ENCODE measurements at places on chromosomes 4 and X.

DNA sequence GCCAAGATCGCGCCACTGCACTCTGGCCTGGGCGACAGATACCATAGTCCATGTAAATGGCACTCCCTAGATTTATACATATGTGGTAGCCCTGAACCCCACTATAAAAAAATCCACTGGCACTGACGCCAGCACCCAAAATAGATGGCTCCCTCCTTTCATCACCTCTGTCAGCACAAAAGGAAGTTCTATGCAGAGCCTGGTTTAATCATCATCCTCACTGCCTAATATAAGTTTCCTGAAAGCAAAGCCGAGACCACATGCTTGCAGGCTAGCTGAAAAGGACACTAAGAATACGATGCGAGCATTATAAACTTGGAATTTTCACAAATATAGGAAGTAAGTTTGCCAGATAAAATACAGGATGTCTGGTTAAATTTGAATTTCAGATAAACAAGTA, 27.5 kb upstream of the DOCK11 start:
- DNase-seq, result no peak

DNA sequence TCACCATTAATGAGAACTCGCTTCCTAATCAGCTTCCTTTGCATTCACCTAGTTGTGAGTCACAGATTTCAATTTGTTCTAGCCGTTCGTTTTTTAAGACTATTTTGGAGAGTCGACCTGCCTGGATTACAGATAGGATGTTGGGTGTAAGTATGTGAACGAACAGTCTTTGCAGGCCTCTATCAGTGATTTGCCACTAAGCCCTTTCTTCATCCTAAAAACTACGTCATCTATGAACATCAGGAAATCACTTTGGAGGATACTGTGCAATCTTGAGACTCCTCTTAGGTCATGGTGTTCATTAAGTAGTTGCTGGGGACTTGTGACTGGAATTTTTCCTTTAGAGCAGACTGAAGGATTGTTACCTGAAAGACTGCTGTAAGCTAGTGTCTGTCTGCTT, 1.1 kb downstream of the POLA1 start:
- DNase-seq, result no peak

- DNase-seq, result no peak
Observed at GRCh38 chr4:105352826-105353225, 121.0 kb downstream of the PPA2 start.

- DNase-seq, result no peak
Observed at GRCh38 chr4:156773648-156774357, 197.8 kb downstream of the PDGFC start.

DNA sequence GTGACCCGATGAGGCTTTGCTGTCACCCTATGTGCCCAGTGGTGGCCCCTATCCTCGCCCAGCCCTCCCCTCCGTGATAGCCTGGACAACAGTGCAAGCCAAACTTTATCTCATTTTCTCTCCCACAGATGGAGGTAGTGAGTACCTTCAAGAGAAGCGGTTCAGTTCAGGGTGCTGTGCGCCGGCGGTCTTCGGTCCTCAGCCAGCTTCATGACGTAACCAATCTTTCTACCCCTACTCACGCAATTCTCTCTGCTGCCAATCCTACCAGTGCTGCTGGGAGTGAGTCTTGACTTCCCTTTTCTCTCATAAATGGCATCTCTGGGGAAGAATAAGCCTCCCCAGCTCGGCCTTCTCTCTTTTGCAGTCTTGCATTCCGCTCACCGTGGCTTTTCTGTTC, 29.5 kb downstream of the CCNQ start:
- DNase-seq, result no peak

- DNase-seq, result no peak
Observed at GRCh38 chr4:110514889-110515479, 39.0 kb downstream of the ENPEP start.

GRCh38 chrX:38500866-38501265, 60.5 kb upstream of the TSPAN7 start:
- DNase-seq, result no peak

- no peak for DNase-seq
Observed at GRCh38 chr4:22052076-22052475, 103.5 kb upstream of the KCNIP4 start.

DNA sequence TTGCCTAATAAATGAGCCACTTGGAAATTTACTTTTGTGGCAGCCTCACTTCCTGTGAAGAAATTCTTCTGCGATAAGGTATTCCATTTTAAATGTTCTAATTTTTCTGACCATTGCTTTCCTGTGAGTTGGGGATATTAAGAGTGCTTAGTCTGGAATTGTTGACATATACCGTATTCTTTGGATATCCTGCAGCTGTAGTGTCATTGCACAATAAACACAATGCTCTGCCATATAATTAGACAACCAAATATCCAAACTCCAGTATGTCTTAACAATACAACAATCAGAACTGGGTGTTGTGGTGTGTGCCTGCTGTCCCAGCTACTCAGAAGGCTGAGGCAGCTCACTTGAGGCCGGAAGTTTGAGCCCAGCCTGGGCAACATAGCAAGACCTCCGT, 99.4 kb downstream of the LUZP4 start:
- DNase-seq, result no peak

GRCh38 chr4:154507156-154507555, 15.6 kb upstream of the DCHS2 start:
- DNase-seq, result no peak

All from activated T-helper 1 cell treated with anti-CD3 and anti-CD28 coated beads, Interleukin-2, amount 50 U/mL, for 16 hours (primary cell).